Stimulated activated CD4-positive, alpha-beta T cell treated with anti-CD3 and anti-CD28 coated beads, Interleukin-4, amount 100 ng/mL, for 4 hours (primary cell): ENCODE measurements at places on chromosomes 1 and 21.

DNA sequence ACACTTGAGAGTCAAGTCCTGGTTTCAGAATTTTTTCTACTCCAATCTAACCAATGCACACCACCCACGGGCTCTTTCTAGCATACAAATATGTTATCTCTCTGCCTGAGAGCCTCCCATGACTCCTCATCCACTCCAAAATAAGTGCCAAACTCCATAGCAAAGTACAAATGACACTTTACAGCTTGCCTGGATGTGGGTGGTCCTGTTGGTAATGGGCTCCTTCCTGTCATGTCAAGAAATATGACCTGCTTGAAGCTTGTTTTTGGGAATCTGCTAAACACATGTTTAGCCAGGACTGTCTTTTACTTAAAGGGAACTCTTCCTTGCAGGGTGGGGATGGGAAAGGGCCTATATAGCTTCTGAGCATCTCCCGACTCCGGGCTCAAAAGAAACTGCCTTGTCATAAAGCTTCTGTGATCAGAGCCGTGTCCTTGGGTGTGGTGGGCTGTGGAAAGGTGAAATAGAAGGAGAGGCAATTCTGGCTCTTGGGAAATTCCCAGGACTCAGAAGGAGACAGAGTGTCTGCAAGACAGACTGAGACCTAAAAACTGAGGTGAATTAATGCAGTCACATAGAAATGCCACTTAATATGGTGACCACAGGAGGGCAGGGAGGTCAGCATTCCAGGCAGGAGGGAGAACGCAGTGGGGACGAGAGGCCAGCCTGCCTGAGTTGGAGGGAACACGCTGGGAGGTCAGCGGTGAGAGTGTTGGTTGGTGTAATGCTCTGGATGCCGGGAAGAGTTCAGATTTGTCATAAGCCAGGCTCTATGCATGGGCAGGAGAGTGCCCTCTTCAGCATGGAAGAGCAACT is 6.1 kb upstream of the IGFN1 start:
- no peak for DNase-seq

DNA sequence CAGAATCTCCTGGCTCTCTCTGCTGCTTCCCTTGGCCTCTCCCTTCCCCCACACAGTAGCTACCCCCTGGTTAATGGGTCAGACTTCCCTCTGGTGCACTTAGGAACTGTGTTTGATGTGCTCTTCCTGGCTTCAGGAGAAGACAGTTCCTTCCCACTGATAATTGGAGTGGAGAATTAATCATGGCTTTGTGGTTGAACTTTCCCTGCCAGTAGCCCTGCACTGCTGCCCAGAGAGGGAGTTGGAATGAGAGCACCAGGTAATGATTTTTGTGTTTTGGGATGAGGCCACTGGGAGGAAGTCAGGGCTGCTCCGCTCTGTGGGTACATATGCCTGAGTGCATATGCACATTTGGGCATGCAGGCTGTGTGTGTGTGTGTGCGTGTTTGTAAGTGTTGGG is 39.7 kb upstream of the PADI2 start:
- no peak for DNase-seq

- no peak for DNase-seq
These were observed 19.8 kb downstream of the RPRD2 start for GRCh38 chr1:150383631-150384324.

DNA sequence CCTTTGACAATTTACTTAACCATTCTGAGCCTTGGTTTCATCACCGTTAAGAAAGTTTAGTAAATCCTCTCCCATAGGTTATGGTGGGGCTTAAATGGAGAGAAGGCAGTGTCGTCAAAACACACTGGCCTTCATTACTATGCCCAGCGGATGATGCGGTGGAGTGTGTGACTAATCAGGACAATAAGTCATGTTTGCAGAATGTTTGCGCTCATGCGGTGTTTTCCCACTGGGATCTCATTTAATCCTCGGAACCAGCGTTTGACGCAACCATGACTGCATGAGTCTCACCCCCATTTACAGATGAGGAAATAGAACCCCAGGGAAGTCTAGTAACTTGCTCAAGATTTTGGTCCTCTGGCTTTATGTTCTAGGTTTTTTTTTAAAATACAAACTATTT is 17.5 kb downstream of the SLC26A9 start:
- DNase-seq: no peak

GRCh38 chr1:232038706-232039677 is 412.4 kb downstream of the DISC1 start:
- DNase-seq: no peak

DNA sequence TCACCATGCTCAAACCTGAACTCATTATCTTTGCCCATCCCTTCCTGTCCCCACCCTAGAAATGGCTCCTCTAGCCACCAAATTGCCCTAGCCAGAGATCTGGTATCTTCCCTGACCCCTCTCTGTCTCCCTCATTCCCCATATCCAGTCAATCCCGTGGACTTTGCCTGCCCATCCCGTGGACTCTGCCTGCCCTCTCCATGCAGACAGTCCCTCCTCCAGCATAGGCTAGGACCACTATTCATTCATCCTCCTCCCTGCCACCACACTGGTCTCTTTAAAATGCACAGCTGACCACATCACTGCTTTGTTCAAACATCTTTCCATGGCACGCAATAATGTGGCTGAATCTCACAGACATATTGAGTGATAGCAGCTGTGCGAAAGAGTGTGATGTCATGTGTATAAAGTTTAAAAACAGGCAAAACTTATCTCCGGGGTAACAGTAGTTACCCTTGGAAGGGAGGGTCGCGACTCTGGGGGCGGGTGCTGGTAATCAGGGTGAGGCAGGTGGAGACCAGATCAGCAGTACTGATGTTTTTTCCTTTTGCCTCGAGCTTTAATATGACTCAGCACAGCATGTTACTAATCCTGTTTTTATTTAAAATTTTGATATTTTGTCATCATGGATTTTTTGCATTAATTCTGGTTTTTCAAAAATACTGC is 4.8 kb upstream of the SLC2A1 start:
- DNase-seq: no peak

GRCh38 chr1:187018291-187018690 is 189.5 kb downstream of the PLA2G4A start:
- DNase-seq: no peak

- no peak for DNase-seq
These were observed 37.1 kb upstream of the RAP1GAP start for GRCh38 chr1:21706151-21706835.

- peak; percentile 44 for DNase-seq
These were observed 1638.3 kb downstream of the MRPL39 start for GRCh38 chr21:23968722-23969647.
